Activated CD4-positive, CD25-positive, alpha-beta regulatory T cell treated with anti-CD3 and anti-CD28 coated beads, Interleukin-2, amount 50 U/mL, for 72 hours (primary cell): ENCODE measurements at places on chromosomes 7 and 10.
A peak's percentile ranks its signal among the peaks of the same experiment; 100 is the strongest.

- no peak for DNase-seq
Observed at GRCh38 chr7:108335269-108335918, 120.8 kb downstream of the NRCAM start.

DNA sequence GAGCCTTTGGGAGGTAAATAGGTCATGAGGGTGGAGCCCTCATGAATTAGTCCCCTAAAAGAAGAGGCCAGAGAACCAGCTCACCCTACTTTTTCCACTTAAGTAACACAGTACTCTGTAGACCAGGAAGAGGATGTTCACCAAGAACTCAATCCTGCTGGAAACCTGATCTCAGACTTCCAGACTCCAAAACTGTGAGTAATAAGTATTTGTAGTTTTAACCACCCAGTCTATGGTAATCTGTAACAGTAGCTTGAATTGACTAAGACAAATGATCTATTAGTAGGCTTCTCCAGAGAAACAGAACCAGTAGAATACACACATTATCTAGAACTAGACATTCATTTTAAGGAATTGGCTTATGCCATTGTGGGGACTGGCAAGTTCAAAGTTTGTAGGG, 51.5 kb downstream of the ANKMY2 start:
- no peak for DNase-seq

GRCh38 chr10:72736828-72737220, 44.9 kb downstream of the MCU start:
- no peak for DNase-seq

DNA sequence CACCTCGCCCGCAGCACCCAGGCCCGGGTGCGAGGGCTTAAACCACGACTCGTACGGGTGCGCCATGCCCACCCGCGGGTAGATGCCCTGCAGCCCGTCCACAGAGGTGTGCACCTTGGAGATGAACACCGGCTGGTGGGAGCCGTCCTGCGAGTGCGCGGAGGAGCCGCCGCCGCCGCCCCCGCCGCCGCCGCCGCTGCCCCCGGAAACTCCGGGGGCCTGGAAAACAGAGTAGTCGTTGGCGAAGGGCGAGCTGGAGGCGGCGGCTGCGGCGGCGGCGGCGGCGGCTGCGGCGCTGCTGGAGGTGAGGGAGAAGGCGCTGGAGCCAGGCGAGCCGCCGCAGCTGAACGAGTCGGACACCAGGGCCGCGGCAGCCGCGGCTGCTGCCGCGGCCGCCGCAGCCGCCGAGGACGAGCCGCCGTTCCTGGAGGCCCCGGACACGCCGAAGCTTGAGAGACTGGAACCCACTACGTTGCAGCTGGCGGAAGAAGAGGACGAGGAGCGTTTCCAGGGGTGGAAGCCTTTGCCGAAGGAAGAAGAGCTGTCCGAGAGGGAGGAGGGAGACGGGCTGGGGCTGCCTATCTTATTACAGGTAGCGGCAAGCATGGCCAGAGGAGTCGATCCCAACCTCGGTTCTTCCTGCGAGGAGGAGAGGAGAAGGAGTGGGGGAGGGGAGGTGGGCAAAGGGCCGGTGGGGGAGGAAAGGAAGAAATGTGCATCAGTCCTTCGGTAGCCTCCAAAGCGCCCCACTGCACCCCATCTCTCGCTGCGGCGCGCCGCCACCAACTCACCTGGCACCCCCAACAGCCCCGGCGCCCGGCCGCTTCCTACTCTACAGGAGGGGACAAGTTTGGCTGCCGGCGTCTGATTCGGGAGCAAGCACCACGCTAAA, 1.3 kb downstream of the SP8 start:
- no peak for DNase-seq

- DNase-seq = no peak
Observed at GRCh38 chr10:94358480-94358879, 4.3 kb downstream of the NOC3L start.

DNA sequence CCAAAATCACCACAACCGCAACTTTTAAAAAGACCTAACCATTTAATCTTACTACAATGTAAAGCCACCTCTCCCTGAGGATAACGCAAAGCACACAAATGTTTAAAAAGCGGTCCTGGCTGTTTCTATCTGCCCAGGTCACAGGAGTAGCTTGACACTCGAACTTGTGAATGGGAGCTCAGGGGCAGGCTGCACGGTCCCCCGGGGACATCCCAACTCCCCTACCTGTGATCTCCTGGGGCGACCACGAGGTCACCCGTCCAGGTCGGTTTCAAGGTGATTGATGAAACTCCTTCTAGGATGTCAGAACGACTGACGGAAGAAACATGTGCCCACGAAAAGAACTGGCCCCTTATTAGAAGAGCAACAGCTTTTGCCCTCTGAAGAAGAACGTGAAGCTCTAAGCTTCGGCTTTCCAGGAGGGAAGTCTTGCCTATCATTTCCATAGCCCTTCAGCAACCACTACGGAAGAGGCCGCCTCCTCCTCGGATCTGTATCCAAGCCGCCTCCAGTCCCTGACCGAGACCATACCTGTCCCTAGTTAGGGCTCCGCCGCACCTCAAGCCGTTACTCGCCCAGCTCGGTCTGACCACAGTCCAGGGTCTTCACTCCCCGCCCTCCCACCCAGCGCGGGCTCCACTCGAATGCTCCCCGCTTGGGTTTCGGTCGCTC, 459 bp downstream of the CYCS start:
- DNase-seq = peak; percentile 31

GRCh38 chr7:128395748-128396147, 14.0 kb downstream of the IMPDH1 start:
- no peak for DNase-seq
